ENCODE measurements at places on chromosomes 6 and 20. TPM values are rescaled to one million over a fixed set of nuclear protein-coding genes. Genes with fewer than 3 reads are reported as not detected.

DNA sequence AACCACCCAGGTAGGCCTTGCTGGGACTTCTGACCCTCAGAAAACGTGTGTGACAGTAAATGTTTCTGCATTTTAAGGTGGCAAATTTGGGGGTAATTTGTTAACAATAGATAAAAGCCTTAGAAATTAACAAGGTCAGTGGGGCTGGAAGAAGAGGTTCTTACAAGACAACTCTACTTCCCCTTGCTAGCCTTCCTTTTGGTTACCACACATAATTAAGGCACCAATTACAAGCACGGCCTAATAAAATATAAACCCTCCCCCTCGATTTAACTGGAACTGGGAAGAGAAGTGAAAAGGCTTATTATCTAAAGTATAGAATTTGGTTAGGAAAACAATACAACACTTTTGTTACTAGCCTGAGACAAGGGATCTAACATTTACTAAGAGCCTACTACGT, 38.8 kb downstream of the ELOVL5 start:
- no peak for DNase-seq

DNA sequence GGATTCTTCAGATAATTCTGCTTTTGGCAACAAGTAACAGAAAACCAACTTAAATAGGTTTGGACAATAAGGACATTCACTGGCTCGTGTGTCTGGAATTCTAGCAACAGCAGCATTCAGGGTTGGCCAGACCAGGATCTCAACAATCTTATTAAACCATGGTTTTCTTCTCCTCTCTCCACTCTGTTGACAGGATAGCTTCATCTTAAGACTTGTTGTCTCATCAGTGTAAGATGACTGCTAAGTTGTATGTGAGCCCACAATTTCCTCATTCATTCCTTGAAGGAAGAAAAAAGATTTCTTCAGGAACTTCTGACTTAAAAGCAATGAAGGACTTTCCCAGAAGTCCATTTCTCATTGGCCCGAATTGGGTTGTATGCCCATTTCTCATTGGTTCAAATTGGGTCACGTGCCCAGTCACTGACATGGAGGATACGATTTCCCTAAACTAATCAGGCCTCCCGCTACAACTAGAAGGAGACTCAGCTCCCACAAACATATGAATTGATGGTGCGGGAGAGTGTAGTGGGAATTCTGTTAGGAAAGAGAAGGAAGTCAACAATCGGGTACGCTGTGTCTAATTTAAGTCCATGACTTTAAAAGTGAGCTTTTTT, 83.7 kb downstream of the SLC22A3 start:
- DNase-seq, result no peak

- no peak for DNase-seq
Measured at GRCh38 chr20:7696311-7696710, 243.9 kb downstream of the HAO1 start.

- peak; percentile 68 for DNase-seq
Measured at GRCh38 chr20:50464026-50464724, 46.0 kb upstream of the PTPN1 start.

- peak; percentile 23 for DNase-seq
Measured at GRCh38 chr6:117338567-117338966, 73.2 kb downstream of the VGLL2 start.

DNA sequence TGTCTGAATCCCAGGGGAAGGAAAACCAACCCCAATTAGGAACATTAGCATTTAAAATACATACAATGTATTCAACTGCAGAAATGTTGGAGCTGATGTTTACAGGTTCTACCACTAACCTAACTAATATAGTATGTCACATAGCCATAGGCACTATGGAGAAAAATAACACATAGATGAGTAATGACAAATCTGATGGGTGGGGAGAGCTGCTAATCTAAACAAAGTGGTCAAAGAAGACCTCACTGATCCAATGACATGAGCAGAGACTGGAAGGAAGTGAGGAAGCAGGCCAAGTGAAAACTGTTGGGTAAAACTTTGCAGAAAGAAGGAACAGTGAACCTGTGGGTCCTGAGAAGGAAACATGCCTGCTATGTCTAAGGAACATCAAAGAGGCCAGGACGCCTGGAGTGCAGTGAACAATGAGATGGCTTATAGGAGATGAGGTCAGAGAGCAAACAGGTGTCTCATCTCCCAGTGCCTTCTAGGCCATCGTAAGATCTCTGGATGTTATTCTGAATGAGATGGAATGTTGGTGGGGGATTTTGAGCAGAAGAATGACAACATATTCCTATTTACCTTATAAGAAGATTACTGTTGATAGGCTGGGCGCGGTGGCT, 135.7 kb downstream of the ALDH8A1 start:
- DNase-seq, result no peak

- no peak for DNase-seq
Measured at GRCh38 chr20:13364278-13365170, 143.4 kb downstream of the ISM1 start.

Gene EFCAB8
- total RNA-seq, result 0.20 TPM

Gene ID4
- 74.5 TPM for total RNA-seq

Gene HTR1E
- not detected for total RNA-seq

Gene BICRAL
- 13.6 TPM for total RNA-seq

Gene DEFB132
- not detected for total RNA-seq

Gene MAFB
- 21.2 TPM for total RNA-seq

Gene FAM217A
- total RNA-seq, result not detected

Gene LTV1
- 12.7 TPM for total RNA-seq

Gene TRIM10
- total RNA-seq, result not detected

Gene CFAP61
- 0.74 TPM for total RNA-seq

Gene KHDRBS2
- total RNA-seq, result 0.12 TPM

Gene HCK
- total RNA-seq, result 9.0 TPM

Gene ASIP
- total RNA-seq, result 2.6 TPM

All from right cardiac atrium (tissue), 5 donors.